ENCODE measurements at places on chromosomes 3 and 15.

GRCh38 chr3:46024131-46024530 is 3.2 kb downstream of the XCR1 start:
- no peak for DNase-seq

- peak; percentile 8 for DNase-seq
These were observed 45.0 kb upstream of the FGF12 start for GRCh38 chr3:192772240-192772894.

DNA sequence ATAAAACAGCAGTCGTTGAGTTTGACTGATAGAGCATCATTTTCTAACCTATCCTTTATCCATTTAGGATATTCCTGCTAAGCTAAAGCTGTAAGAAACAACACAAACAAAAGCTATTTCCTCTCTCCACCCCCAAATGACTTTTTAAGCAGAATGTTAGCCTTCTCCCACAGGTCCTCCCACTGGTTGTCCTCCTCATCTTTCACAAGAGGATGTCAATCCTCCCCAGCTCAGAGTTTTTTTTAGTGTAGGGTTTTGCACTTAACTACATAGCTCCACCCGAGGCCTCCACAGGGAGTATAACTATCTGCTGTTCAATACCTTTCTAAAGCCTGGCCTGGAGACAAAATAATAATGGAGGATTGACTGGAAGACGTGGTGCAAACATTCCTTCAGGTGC is 7.8 kb downstream of the SETMAR start:
- DNase-seq = no peak

DNA sequence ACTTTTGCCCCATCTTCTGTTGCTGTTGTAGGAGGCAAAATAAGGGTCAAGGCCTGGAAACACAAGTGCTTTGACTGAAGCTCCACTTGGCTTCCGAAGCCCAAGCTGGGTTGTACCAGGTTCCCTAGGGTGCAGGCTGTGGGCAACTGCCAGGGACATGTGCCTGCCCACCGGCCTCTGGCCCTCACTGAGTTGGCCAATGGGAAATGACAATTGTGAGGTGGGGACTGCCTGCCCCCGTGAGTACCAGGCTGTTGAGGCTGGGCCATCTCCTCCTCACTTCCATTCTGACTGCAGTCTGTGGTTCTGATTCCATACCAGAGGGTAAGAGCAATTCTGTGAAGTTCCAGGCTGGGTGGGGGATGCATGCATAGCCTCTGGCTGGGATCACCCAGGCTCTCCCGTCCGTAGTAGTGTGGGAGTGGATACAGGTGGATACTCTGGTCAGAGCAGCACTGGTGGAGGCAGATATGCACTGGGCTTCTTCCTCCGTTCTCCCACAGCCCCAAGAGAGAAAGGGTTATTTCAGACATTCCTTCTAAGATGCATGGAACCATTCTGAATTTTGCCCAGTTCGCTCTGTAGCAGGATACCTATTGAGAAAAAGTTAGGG is at the start of gene ADIPOQ:
Gene ADIPOQ, plus strand, starts transcription at position 285 of the 613 bp plus-strand sequence. CDS start 10,349 bp downstream, outside the sequence.
- no peak for DNase-seq

DNA sequence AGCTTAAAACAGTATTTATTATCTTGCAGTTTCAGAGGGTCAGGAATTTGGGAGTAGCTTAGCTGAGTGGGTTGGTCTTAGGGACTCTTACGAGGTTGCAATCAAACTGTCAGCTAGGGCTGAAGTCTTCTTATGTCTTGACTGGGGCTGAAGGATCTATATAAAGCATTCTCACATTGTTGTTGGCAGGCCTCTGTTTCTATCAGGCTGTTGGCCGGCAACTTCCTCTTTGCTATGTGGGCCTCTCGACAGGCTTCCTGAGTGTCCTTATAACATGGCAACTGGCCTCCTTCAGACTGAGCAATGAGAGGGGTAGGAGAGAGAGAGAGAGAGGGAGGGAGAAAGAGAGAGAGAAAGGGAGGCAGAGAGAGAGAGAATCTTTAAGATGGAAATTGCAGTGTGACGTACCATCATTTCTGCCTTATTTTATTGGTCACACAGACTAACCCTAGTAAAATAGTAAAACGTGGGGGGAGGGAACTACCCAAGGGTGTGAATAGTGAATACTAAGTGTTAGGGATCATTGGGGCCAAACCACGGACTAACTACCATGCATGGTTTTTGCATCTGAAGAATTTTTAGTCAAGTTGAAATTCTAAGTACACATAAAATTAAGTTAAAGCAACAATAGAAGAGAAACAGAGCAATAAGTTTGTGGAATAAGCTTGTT is 16.1 kb downstream of the FGF7 start:
- no peak for DNase-seq

Measured in NCI-H2029 treated with DMSO at 0.1 percent for 48 hours (cell line).